ENCODE measurements at places on chromosomes 2 and 18. TPM values are rescaled to one million over a fixed set of nuclear protein-coding genes. Genes with fewer than 3 reads are reported as not detected.

DNA sequence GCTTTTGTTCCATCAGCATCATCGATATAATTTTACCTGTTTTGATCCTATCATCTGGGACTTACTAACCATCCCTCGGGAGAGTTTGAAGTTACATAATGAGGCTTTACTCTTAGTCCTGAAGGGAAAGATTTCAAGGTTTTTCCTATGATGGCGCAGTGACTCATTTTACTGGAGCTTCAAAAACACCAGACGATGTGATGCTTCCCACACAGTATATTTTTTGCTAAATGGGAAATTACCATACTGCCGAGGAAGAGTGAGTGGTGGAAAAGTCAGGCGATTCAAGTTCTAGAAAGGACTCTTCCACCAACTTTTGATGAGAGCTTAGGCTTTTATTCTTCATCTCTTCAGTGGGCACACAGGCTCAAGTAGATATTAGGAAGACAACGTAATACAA, 44.6 kb upstream of the GCG start:
- DNase-seq = no peak

Gene SP140
- total RNA-seq = 12.7 TPM

- no peak for DNase-seq
Observed at GRCh38 chr18:23612434-23613090, 26.3 kb upstream of the NPC1 start.

- DNase-seq = no peak
Observed at GRCh38 chr2:229640636-229641035, 73.7 kb downstream of the DNER start.

Gene GAREM2
- 1.9 TPM for total RNA-seq

Gene B3GNT7
- total RNA-seq = 53.5 TPM

GRCh38 chr2:144374163-144374661, 145.7 kb downstream of the ZEB2 start:
- DNase-seq = no peak

DNA sequence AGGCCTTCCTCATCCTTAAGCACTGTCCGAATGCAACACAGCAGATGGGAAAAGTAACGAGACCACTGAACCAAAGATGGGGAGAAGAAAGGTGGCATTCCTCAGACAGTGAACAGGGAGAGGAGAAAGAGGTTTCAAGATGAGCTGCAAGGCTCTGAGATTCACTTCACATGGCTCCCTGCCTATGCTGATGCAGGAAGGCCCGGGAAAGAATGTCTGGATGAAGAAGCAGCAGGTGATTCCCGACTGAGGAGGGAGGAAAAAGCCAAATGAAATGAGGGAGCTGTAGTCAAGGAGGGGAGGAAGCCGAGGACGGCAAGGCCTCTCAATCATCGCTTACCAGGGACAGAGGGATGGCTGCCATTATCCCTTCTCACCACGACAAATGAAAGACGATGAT, 98.5 kb upstream of the BOD1L2 start:
- DNase-seq = no peak

DNA sequence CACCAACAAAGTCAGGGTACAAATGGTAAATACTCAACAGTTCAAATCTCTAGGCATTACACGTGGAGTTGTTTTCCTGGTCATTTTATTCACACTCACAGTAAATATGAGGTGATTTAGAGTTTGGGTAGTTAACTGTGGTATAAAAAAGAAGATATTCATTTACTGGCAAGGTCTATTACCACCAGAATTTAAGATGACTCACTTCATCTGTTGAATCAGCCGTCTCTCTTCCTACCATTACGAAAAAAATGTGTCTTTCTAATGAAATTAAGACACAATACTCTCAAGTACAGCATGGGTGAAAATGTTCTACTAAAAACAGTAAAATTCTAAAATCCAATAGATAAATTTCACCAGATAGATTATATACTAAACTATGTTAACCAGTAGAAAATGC, 21.0 kb upstream of the GPR75 start:
- no peak for DNase-seq

Gene HOXD11
- not detected for total RNA-seq

- no peak for DNase-seq
Observed at GRCh38 chr2:40543381-40543780, 91.5 kb upstream of the SLC8A1 start.

GRCh38 chr2:130744287-130745117, 10.8 kb upstream of the AMER3 start:
- DNase-seq = no peak

Gene CHST10
- 8.4 TPM for total RNA-seq

GRCh38 chr2:42092084-42092996, 44.5 kb downstream of the PKDCC start:
- DNase-seq = no peak

Gene SPDYA
- total RNA-seq = 1.5 TPM

GRCh38 chr2:203840655-203841205, 26.8 kb upstream of the CTLA4 start:
- no peak for DNase-seq

Gene ABCG5
- not detected for total RNA-seq

DNA sequence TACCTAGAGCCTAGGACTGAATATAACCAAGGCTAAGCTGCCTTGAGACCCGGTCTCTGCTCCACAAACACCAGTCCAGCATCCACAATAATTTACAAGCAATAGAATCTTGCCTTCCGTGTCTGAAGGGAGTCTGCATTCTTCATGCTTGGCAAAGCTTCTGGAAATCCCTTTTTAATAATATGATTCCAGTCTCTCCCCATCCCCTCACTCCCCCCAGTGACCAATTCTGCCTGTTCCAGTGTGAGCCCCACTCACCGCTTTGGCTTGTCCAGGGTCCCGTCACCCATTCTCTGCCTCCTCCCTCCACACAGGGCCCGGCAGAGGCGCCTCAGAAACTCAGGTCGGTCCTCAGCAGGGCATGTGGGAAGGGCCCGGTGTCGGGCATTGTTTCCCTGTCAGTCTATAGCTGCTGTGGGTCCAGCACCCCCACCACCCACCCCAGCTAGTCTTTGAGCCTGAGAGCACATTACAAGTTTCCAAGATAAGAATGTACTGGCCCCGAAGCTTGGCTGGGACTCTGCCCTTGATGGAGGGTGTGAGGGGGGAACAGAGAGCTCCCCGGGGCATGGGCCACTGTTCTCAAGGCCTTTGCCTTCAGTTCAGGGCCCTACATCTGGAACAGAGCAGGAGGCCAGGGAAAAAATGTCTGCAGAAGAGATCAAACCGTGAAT, 129.7 kb upstream of the MYCN start:
- DNase-seq = no peak

DNA sequence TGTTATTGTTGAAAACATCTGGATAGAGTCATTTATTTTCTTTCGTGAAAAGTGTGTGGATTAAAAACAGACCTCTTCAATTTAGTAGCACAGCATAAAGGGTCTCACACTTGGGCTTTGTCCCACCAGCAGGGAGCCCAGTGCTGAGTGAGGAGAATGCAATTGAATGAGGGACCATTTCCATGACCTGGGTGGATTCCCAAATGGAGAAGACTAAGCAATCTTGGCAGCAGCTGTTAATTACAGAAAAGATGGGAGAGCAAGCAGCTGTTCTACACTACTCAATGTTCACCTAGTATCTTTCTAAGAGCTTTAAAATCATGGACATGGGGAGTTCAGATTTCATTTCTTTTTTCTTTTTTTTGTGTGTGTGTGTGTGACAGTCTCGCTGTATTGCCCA, 121.8 kb upstream of the FN1 start:
- DNase-seq = no peak

Gene BCL11A
- 10.3 TPM for total RNA-seq

Gene ATP6V1B1
- total RNA-seq = 2.1 TPM

DNA sequence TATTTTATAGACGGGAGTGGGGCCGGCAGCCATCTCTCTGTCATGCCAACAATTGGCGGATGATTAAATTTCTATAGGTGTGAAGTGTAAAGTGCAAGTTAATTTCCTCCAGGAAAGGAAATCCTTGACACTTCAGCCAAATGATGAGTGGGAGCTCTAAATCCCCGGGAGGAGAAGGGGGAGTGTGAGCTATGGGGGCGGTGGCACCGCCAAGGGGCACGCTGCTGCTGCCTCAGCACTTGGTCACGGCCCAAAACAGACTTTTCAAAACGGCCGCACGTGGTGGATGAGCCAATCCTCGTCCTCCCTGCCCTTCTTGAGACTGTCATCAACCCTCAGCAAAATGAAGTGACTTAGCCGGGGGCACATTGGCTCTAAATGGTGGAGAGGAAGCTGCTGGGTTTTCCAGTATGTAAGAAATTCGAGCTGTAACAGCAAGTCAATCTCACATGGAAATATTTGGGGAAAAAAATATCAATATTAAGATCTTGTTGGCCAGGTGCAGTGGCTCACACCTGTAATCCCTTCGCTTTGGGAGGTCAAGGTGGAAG, 200.8 kb downstream of the TFCP2L1 start:
- no peak for DNase-seq

GRCh38 chr2:108161298-108161697, 78.5 kb upstream of the SULT1C3 start:
- DNase-seq = no peak

GRCh38 chr2:227642656-227643055, 23.9 kb upstream of the SCYGR5 start:
- DNase-seq = no peak

GRCh38 chr18:51169731-51170130, 27.8 kb downstream of the MEX3C start:
- no peak for DNase-seq

Gene SP5
- total RNA-seq = 2.5 TPM

Gene MAPK4
- total RNA-seq = 7.0 TPM

- no peak for DNase-seq
Observed at GRCh38 chr2:150051004-150051403, 436.5 kb downstream of the RND3 start.

Gene ARMC9
- 37.1 TPM for total RNA-seq

Gene HSPD1
- 136 TPM for total RNA-seq

- DNase-seq = no peak
Observed at GRCh38 chr2:16332681-16333557, 332.7 kb downstream of the CYRIA start.

DNA sequence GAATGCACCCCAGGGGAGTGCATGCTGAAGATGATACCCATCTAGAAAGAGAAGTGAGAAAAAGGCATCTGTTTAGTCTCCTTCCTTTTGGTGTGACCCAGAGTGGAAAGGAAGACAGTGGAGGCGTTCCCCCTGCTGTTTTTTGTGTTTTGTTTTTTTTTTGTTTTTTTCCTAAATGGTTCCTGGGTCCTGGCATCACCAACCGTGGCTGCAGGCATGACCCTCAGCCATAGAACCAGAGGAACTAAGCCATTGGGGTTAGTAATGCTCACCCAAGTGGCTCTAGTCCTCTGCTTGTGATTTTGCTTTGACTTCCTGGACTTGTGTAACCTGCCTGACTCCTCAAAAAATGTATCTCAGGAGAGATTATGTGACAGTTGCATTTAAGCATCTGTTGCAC, 451.3 kb downstream of the DCC start:
- no peak for DNase-seq

Gene SULT1C2
- total RNA-seq = 5.8 TPM

- no peak for DNase-seq
Observed at GRCh38 chr2:64658269-64658668, 4.6 kb upstream of the SERTAD2 start.

DNA sequence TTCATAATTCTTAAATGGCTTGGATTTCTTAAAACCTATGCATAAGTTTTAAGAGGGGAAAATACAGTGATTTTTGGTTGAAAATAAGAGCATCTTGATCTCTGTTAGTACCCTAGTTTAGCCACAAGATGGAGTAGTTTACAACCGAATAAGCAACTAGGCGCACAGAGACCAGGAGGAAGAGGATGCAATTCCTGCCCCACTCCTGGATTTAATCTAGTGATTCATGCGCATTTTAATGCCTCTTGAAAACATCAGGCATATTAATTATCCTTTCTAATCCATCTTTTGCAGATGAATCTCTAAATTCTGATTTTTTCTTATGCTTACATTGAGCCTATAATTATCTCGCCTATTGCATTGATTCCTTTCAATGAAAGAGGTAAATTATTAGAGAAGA, 76.7 kb downstream of the MRPS9 start:
- no peak for DNase-seq

DNA sequence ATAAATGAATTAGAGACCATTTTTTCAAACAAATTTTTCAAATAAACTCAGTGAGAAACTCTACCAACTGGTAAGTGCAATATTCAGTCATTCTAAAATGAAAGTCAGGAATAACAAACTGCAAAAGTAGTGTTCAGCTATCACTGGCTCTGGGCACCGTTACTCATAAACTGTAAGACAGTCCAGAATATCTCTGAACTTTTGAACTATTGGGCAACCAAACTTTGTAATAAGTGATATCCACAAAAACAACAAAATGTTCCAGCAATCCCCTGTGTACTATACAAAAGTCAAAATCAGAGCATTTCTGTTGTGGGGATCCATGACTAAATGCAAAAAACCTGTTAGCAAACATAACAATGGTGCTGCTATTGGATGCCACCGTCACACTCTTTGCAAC, 56.3 kb downstream of the SLC25A12 start:
- DNase-seq = no peak

Gene BOLL
- not detected for total RNA-seq

Gene GPAT2
- total RNA-seq = 3.2 TPM

GRCh38 chr2:23019476-23019875, 365.5 kb upstream of the KLHL29 start:
- DNase-seq = no peak

DNA sequence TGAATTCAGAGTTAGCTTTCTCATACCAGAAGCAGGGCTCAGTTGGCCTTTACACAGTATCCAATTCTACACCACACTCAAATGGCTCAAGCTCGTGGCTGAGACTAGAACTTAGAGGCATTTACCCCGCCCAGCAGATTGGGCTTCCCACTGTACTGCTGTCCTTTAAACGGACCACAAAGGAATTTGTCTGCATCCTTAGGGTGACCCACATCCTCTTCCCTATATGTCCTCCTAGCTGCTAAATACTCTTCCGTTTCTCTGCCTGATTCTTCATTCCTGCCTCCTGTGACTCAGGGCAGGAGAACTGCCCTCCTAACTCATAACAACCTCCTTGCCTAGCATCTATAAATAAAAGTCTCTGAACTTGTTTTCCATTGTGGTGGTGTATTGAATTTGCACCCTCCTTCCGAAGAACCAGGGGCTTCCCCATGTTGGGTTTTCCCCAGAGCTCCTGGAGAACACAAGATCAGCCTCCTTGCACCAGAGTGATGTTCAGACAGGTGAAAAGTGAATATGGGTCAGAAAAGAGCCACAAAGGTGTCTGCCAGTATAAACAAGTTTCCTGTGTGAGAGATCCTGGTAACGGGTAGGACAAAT, 32.0 kb upstream of the MC4R start:
- no peak for DNase-seq

DNA sequence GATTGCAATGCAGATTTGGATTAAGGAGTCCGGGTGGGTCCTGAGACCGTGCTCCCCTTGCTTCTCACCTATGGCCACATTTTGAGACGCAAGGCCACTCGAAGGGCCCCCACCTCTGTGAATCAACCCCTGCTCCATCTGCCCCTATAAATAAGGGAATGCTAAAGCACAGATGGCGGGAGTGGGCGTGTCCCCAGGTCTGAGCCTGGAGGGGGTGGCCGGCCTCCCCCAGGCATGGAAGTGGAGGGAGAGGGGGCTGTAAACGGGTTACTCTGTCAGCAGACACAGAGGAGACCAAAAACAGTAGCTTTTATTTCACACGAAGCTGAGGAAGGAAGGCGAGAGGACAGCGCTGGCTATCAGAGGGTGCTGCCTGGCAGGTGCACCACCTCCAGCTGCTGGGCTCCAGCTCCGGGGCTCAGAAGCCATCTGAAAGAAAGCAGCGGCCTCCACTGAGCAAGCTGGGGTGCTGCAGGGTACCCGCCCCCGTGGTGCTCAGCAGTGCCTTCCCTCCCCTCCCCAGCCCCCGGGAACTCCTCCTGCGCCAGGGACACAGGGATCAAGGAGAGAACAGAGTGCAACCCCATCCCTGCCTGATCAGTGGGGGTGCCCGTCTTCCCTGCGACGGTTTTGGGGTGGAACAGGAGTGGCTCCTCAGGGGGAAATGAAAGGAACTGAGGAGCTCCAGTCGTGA, 56.7 kb upstream of the RAB6C start:
- no peak for DNase-seq

- no peak for DNase-seq
Observed at GRCh38 chr2:227870710-227871374, 589 bp upstream of the DAW1 start.
